ENCODE measurements at places on chromosomes 4 and X.
A peak's percentile ranks its signal among the peaks of the same experiment; 100 is the strongest.

GRCh38 chrX:136626237-136626636, 21.7 kb upstream of the CD40LG start:
- ATAC-seq = peak; percentile 62

DNA sequence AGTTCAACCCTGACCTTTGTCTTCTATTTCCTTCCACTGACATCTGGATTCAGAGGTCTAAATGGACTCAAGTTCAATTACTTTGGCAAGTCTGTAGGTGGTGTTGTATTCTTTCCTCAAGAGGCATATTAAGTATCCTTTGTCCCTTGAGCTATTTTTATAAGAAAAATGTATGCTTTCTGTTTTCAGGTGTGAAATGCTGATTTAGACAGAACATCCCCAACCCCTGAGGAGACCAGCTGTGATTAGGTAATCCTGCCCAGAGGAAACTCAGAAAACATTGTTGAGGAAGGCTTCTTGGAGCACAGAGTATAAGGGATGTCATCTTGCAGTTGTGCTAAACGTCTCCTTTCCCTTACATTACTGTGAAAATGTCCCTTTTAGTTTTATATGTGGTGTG, 46.6 kb upstream of the EGFL6 start:
- ATAC-seq = no peak

- no peak for ATAC-seq
Measured at GRCh38 chr4:144562019-144562705, 83.8 kb upstream of the HHIP start.

- peak; percentile 51 for ATAC-seq
Measured at GRCh38 chrX:44974451-44974850, 101.5 kb downstream of the KDM6A start.

- no peak for ATAC-seq
Measured at GRCh38 chr4:93646233-93646930, 182.2 kb upstream of the ATOH1 start.

- no peak for ATAC-seq
Measured at GRCh38 chrX:134407065-134407376, 52.9 kb upstream of the HPRT1 start.

DNA sequence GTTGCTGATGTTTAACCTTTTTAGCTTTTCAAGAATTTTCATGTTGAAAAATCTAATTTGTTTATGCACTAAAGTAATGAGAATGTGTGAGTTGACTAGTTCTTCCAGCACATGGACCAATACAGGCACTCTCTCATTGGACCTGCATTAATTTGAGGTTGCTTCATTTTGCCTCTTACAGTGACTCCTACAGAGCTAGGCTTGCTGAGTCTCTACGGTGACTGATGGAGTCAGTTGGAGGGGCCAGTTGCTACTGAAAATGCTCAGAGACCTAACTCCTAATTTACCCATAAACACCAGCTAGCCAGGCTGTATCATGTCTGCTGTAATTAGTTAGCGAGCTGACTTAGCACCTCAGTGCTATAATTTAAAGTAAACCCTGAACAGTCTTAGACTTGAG, 10.9 kb downstream of the MTHFD2L start:
- ATAC-seq = no peak

DNA sequence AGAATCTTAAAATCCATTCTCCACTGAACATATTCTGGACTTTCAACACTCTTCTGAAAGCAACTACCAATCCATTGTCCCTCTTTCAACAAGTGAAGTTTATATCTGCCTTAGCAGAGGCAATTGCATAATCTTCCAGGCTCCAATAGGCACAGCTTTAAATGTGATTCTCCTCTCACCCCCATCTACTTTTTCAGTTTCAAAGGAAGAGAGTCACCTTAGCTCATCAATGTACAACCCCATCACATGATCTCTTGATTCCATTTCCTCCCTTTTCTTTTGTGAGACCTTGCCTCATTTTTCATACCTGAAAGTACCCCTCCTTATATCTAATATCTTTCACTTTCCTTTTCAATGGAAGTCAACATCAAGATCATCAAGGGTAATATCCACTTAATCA, 921.7 kb upstream of the EPHA5 start:
- ATAC-seq = no peak

- ATAC-seq = no peak
Measured at GRCh38 chrX:110175146-110175545, 142.7 kb downstream of the AMMECR1 start.

GRCh38 chr4:1208970-1209704, 36.8 kb upstream of the SPON2 start:
- ATAC-seq = no peak

DNA sequence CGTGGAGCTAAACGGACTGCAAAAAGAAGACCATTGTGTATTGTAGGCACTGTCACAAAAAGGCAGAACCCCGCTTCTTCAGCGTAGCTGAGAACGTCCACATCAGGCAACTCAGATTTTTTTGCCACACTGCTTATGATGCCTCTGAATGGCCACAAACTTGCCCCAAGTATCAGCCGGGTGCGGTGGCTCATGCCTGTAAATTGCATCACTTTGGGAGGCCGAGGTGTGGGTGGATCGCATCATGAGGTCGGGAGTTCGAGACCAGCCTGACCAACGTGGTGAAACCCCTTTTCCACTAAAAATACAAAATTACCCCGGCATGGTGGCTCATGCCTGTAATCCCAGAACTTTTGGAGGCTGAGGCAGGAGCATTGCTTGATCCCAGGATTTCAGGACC, 14.9 kb upstream of the IL3RA start:
- no peak for ATAC-seq

GRCh38 chr4:123421227-123421936, 24.8 kb downstream of the SPRY1 start:
- ATAC-seq = peak; percentile 57

DNA sequence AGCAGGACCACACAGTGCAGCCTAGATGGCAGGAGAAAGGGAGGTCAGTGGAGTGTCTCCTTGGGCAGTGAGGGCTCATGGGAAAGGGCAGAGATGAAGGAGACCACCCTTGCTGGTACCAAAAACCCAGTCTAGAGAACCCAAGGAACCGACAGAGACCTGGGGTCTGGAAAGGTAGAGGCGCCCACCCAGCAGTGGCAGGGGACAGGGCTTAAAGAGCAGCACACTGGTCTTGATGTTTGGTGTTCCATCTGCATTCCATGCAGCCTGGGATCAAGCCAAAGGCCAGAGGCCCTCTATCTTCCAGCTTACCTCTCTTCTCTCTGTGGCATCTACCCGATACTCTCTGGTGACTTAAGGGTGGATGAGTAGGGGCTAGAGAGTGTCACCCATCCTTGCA, 127.5 kb downstream of the PJA1 start:
- no peak for ATAC-seq

DNA sequence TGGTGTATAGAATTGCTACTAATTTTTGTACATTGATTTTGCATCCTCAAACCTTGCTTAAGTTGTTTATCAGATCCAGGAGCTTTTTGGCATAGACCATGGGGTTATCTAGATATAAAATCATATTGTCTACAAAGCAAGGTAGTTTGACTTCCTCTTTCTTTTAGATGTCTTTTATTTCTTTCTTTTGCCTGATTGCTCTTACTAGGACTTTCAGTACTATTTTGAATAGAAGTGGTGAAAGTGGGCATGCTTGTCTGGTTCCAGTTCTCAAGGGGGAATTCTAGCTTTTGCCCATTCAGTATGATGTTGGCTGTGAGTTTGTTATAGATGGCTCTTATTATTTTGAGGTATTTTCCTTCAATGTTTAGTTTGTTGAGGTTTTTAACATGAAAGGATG, 187.9 kb upstream of the LCORL start:
- ATAC-seq = no peak

DNA sequence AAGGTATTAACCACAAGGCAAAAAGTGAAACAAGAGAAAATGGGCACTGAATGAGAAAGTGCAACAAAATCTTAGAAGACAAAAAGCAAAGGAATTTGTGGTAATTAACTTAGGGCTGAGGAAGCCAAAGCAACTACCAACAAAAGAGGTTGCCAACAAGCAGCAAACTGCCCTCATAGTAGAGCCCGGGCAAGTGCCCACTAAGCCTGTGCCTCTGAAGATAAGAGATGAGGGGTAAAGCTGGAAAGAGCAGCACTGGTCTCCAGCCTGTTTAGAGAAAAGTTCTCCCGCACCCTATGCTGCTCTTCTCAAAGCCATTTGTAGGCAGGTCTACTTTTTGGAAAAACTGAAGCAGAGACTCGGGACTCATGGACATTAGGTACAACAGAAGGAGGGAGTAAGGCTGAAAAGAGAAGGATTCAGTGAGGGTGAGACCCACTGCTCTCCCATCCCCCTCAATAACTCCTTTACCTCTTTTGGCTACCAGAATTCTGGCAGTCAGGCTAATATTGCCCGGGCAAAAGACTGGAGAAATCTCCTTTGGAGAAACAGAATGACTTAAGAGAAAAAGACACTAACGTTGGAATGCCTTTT, 29.6 kb upstream of the KCNE5 start:
- ATAC-seq = no peak

GRCh38 chrX:97846718-97847237, 963.1 kb downstream of the RPA4 start:
- no peak for ATAC-seq

- no peak for ATAC-seq
Measured at GRCh38 chr4:81460834-81461233, 10.9 kb downstream of the RASGEF1B start.

DNA sequence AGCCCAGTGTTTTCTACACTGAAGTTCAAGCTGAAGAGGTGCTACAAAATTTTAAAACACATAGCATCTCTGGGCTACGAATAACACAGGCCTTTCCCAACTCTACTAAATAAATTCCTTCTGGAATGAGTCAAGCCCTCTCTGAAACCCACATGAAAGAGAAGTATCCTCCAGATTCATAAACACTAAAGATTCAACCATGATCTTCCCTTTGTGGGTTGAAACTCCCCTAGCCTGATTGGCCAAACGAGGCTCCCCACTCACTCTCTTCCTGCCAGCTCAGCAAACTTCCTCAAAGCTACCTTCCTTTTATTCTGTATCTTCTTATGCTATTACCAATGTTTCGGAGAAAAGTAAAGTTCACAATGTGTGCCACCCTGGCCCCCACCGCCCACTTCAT, 95.4 kb downstream of the NKX6-1 start:
- no peak for ATAC-seq

DNA sequence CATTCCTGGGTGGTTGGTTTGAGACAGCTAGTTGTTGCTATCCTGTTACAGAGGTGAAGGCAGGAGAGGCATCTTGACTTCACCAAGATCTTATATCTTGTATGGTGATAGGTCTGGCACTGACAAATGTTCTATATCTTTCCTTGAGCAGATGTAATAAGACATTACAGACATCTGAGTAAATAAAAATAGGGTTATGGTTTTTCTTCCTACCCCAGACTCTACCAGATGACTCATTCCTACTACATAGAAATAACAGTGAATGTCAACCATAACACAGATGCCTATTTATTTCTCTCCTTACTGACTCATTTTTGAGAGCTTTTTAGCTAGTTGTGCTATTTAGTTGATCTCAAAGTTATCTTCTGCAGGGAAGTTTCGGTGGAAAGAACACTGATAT, 21.9 kb downstream of the HNRNPH2 start:
- ATAC-seq = peak; percentile 79

DNA sequence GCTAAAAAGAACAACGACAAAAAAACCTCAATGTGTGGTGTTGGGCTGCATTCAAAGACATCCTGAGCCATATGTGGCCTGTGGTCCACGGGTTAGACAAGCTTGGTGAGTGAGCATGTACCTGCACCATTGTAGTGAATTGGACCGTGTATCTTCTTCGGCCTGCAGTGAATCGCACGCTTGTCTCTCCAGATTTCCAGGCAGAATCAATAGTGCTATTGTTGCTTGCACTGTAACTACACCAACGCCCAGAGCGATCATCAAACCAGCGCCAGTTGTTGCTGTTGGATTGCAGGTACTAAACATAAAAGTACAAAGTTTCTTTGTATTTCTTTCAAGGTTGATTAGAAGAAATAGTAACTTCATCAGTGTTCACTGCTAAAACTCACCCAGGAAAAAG, 101.6 kb downstream of the HUWE1 start:
- ATAC-seq = no peak

GRCh38 chrX:17415242-17415810, 40.3 kb downstream of the NHS start:
- ATAC-seq = no peak

GRCh38 chrX:10128386-10128785, 28.4 kb upstream of the CLCN4 start:
- ATAC-seq = no peak

DNA sequence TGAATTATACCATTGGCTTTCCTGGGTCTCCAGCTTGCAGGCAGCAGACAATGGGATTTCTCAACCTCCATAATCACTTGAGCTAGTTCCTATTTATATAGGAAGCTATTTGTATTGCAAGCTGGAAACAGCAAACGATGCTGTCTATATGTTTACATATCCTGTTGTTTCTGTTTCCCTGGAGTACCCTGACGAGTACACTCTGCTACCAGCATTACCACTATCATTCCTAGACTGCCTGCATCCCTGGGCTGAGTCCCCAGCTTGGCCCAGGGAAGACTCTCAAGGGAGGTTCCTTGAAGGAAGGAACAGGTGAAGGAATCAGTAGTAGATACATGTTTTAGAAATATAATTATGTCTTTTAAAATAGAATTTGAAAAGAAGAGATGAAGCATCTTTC, 81.4 kb downstream of the EVC2 start:
- ATAC-seq = no peak

DNA sequence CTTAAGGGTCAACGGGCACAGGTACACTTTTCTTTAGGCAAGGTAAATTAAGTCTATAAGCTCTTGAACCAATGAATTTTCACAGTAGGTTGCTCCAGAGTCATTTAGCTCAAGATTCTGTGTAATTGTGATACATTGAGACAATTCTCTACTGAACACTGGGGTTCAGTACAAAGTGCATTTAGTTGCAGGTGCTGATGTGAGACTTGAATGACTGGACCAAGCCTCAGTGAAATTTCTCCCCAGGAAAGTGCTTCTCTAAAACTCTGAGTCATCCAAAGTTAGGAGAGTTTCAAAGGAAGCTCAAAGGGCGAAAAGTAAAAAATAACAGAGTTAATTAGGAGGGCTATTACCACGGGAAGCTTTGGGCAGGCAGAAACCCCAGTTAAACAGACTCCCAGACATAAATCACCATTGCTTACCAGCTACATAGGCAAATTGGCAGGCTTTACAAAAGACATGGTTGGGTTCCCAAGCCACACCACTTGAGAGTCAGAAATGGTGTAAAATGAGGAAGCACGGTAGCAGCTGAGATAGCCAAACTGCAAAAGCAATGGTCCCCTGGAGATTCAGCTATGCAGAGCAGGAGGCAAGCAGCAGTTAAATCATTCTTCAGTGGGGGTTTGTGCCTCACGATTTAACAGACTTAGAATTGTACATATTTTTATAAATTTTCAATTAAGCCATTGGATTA, 202.6 kb downstream of the PCDH19 start:
- ATAC-seq = no peak

DNA sequence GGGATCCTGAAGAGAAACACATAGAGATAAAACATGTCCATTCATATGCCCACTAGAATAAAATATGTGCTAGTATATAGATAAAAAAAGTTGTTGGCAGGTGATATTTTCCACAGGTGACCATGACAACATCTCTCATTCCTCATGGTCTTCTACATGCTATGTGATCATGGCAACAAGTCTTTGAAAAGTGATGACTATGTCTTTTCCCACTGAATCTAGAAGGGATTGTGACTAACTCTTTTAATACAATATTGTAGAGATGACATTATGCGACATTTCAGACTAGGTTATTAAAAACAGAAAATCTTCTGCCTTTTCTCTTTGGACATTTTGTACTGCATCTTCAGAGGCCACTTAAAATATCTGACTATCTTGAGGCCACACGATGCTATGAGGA, 126.0 kb upstream of the GABRA2 start:
- ATAC-seq = no peak

GRCh38 chr4:25656031-25656430, 380 bp downstream of the SLC34A2 start:
- no peak for ATAC-seq
